ENCODE measurements at places on chromosomes 13 and 19.

GRCh38 chr19:50933640-50934039 lies 19.2 kb downstream of the KLK5 start:
- no peaks in the 10 kb centered on the region for H3K36me3 ChIP-seq
- peaks cover 14% of the 10 kb centered on the region for H3K27me3 ChIP-seq
- H3K4me3 ChIP-seq = no peak overlapping the region
- H3K27ac ChIP-seq = no peak overlapping the region
- no peak for DNase-seq

GRCh38 chr19:12789904-12790619 lies 1.2 kb upstream of the JUNB start:
- no peaks in the 10 kb centered on the region for H3K36me3 ChIP-seq
- peak overlapping the region; percentile 89 for H3K27ac ChIP-seq
- H3K4me1 ChIP-seq = peaks cover 46% of the 10 kb centered on the region
- peak; percentile 88 for DNase-seq
- H3K4me3 ChIP-seq = peak overlapping the region; percentile 83

DNA sequence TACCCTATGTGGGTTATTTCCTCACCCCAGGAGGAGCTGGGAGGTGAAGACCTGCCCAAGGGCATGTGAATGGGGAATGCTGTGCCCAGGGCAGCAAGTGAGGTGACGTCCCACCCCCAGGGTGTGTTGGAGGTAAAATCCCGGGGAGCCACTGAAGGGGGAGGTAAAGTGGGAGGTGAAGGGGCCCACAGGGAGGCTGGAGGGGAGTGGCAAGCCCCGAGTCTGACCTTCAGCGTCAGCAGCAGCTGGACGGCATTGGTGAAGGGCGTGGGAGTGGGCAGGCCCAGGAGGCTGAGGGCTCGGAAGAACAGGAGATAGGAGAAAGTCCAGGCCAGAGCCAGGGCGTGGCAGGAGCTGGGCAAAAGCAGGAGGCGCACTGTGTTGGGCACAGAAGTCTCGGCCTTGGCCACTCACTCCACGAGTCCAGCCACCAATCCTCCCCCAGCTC lies 2.4 kb downstream of the MBOAT7 start:
- H3K27me3 ChIP-seq = no peaks in the 10 kb centered on the region
- H3K4me3 ChIP-seq = 0 out of 2 replicates have a peak overlapping the region, but pooled peaks have one; percentile 17
- H3K4me1 ChIP-seq = peaks cover 48% of the 10 kb centered on the region
- H3K36me3 ChIP-seq = peaks cover 45% of the 10 kb centered on the region

GRCh38 chr19:8163759-8164158 lies 14.4 kb upstream of the FBN3 start:
- no peaks in the 10 kb centered on the region for H3K4me1 ChIP-seq
- no peak overlapping the region for H3K4me3 ChIP-seq
- peak; percentile 2 for DNase-seq
- no peaks in the 10 kb centered on the region for H3K27me3 ChIP-seq
- no peaks in the 10 kb centered on the region for H3K36me3 ChIP-seq

GRCh38 chr13:47917022-47917574 lies 84.0 kb downstream of the SUCLA2 start:
- H3K4me3 ChIP-seq = no peak overlapping the region
- DNase-seq = no peak

DNA sequence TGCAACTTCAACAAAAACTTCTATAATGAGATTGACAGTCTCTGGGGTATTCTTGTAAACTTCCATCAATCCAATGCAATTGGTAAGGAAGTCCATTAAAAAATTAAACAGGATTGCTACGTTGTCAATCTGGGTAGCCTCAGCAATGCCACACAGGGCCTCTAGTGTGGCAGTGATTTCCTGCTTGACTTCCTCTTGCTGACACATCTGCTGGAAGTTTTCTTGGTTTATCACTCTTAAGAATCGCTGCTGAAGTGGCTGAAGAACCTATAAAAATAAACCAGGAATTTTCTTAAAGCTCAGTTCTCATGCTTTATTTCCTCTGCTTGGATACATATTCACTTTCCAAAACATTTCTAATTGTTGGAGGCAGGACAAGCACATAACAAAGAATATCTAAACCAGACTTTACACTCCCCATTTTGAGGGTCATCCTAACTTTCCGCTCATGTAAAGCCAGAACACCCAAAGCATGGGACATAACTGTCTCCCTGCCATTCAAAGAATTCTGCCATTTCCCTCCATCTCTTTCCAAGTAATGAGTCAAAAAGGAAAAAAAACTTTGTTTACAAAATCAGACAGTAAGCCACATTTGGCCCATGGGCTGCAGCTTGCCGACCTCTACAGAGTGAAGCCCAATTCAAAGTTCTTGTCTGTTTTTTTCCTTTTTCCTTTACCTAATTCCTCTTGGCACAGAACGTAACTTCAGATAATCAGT lies 23.2 kb upstream of the EEF1AKMT1 start:
- no peak overlapping the region for H3K4me3 ChIP-seq
- H3K4me1 ChIP-seq = peaks cover 12% of the 10 kb centered on the region
- DNase-seq = no peak
